ENCODE measurements at places on chromosomes 6 and 20.
A peak's percentile ranks its signal among the peaks of the same experiment; 100 is the strongest.

DNA sequence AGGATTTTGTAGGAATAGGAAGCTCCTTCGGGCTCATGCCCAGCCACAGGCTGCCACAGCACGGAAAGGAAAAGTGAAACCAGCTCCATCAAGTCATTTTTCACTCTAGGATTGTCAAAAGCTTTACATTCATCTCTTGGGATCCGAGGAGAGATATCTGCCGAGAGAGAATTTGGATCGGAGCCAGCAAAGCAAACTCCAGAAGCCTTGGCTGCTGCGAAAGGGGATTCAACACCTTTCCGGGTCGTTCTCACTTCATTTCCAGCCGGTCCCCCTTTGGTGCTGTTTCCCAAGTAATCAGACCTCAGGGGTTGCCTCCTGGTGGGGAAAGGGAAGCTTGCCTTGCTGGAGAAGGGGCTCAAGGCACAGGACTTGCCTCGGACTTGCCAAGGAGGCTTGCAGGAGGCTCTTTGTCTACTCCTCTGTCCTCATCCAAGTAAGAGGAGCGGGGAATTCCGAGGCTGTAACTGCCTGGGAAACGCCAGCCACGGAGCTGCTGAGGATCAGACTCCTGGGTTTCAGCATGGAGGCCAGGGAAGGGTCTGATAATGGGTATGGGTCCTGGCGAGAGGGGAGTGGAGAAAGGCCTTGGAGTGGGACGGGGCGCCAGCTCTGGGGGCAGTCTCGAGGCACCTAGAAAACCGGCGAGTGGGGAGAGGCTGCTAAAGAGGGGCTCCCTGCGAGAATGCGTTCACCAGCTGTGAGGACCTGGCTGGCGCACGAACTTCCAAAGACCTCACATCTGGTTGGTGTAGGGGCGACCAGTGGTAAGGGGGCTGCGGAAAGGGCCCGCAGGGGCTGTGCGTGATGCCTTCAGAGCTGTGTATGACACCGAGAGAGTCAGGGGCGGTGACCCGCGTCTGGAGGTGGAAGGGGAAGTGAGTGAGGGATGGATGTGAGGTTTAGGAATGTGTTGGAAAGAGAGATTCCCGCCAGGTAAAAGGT is 702 bp downstream of the ETV7 start:
- peak; percentile 23 for DNase-seq

DNA sequence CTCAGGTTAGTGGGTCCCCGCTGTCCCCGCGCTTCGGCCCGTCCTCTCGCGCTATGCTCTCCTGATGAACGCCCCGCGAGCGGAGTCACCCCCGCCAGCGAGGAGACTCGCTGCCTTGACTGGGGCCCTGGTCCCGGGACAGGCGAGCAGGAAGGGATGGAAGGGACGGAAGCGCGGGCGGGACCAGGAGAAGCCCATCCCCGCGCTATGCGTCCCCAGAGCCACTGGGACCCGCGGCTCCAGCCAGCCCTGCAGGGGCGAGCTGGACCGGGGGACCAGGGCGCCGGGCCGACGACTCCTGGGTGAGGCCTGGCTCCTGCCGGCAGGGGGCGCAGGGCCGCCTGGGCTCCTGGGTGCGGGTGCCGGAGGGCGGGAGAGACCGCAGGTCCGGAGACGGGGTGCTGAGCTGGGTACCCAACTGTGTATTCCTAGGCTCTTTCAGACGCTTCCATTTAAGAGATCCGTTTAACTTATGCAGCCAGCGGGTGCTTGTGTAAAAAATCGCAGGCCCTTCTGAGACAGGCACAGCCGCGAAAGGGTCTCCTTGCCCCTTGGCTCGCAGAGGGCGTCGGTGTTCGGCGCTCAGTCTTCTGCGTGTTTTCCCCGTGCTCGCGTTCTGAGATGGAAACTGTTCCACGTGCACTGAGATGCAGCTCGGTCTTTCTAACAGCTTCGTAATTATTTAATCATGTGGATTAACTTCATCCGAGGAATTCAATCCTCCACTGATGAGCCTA is 580 bp upstream of the SYCP2 start:
- peak; percentile 68 for DNase-seq

- DNase-seq = no peak
Observed at GRCh38 chr6:1424306-1424927, 35.0 kb downstream of the FOXF2 start.

DNA sequence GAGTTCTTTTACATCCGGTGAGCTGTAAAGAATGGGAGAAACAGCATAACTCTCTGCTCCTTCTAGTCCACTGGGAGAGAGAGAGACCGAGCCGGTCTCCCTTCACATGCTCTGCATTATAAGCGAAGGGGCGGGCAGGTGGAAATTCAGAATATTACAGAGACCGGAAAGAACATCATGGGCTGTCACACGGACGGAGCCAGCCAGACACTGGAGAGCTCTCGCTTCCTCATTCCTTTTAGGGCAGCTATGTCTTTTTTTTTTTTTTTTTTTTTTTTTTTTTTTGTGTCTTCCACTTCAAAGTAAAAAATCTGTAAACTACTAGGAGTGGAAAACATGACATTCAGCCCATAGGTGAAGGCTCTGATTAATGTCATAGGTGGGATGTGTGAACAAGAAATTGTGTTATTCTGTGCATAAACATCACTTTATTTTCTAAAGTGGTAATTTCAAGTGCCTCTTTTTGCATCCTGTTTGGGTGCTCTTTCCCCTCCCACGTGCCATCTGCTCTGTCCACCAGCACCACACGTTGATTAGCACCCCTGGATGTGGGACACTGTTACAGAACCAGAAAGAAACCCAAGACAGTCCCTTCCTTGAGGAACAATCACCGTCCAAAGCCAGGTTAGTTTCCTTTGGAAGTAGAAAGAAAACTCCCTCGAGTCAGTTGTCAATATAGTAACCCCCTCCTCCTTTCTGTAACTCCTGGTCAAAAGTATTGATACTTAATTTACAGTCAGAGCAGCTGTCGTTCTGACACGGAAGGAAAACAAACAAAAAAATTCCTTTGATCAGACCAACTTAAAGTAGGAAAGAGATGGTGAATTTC is at the start of gene TAGAP:
Gene TAGAP, minus strand, starts transcription at position 93 of the 829 bp plus-strand sequence. CDS start 845 bp downstream, outside the sequence.
- DNase-seq = peak; percentile 86

GRCh38 chr6:80376411-80376810 is 269.9 kb downstream of the BCKDHB start:
- no peak for DNase-seq

DNA sequence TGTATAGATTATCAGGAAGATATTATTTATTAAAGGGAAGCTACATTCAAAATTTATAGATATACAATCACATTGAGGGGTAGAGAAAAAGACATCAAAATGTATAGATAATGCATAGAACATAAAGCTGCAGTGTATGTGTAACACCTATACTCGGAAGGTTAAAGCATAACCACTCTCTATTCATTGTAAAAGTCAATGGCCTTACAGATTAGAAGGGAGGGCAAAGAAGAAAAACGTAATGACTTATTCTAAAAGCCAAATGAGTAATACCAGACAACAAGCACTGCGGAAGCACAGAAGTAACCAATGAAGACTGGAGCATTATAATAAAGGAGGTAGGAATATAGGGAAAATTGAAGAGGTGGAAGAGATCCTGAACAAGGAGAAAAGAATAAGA is 11.3 kb downstream of the HBS1L start:
- no peak for DNase-seq

- DNase-seq = no peak
Observed at GRCh38 chr20:49045440-49046086, 549 bp upstream of the CSE1L start.

DNA sequence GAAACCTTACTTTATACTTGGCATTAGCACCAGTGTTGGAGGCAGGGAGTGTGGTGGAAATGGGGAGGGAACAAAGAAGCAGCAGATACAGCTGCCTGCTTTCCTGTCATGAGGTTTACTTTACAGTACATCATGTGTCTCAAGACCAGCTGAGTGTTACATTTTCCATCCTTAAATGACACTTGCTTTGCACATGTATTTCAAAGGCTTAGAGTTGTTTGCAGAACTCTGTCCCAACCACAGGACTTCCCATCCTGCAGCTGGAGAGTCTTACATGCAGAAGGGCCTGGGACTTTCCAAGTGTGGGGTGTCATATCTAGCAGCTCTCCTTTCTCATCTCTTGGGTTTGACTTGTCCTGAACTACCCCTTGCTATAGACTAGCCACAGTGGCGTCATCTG is 395.9 kb downstream of the DHX35 start:
- DNase-seq = no peak

DNA sequence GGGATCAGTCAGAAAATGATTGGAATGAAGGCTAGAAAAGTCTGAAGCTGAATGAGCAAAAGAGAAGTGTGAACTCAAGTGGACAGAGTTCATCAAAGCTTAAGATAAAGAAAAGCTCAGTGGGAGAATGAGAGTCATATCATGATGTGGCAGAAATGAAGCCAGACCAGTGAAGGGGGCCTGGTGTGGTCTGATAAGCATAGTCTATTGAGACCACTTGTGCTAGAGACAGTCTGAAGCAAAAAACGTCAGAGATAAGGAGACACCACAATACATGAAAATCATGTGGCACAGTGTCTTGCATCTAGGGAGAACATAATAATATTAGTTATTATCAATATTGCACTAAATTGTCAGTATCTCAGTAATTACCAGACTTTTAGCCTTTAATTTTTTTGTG is 601.5 kb downstream of the UTRN start:
- DNase-seq = no peak

- DNase-seq = no peak
Observed at GRCh38 chr6:11362564-11362963, 130.1 kb upstream of the NEDD9 start.
